ENCODE measurements at places on chromosomes 16 and 17.

GRCh38 chr16:59411961-59412841 is 678.1 kb upstream of the GOT2 start:
- no peak for DNase-seq

- no peak for DNase-seq
Measured at GRCh38 chr16:55948230-55948629, 73.1 kb upstream of the CES5A start.

DNA sequence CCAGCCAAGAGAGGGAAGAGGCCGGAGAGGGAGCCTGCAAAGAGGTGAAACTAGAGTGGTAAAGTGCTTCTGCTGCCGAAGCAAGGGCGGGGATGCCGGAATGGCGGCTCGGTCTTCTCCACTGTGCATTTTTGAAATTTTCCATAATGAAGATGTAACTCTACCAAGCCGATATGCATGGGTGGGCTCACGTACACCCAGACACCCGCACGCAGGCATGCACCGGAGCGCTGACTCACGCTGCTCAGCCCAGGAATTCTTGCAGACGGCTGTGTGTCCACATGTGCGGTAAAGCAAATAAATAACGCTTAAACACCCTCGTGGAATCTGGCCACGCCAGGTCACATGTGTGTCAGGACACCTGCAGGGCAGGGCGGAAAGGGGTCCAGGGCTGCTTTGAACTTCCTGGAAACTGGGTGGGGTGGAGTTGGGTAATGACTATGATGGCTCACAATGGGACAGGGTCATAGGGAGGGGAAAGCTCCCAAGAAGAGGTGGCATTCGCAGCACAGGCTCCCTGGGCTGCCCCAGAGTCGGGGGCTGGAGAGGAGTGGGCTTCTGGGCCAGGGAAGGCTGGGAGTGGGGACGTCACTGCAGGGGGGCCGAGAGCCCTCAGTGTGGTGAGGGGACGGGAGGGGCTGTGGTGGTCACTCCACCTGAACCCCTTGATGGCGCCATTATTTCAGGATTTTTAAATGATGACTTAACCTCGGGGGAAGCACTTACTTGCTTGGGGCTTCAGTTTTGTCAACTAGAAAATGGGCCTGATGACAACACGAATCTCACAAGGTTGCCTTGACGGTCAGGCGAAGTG is 265.5 kb downstream of the PARN start:
- DNase-seq = no peak

DNA sequence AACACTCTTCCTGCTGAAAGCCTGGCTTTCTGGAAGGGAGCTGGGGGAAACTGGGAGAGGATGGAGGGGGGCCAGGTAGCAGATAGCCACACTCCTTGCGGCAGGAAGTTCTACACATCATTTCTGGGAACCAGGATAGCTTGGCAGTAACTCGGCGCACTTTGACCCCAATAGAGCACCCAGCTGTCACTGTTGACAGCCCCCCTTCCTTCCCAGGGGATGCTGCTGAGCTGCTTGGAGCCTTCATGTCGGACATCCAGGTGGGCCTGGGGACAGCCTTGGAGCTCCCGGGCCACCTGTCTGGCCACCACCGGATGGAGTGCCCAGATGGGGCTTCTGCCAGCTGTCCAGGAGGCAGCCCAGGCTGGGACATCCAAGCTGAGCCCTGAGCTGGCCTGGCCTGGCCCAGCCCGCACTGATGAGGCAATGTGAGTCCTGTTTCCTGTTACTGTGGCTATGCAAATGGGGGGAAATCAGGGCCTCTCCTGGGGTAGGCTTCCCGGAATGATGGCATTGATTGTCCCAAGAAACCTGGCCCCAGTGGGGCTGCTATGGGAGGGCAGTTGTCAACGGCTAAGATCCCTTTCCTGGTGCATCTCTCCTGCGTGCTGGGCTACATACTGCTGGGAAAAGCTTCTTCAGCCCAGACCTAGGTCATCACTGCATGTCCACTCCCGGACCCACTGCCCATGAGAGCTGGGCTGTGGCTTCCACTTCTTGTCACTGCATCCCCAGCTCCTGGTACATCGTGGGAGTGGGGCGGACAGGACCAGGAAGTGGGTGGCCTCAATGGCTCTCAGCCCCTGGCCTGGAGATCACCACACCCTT is 50.0 kb downstream of the SOCS1 start:
- DNase-seq = no peak

DNA sequence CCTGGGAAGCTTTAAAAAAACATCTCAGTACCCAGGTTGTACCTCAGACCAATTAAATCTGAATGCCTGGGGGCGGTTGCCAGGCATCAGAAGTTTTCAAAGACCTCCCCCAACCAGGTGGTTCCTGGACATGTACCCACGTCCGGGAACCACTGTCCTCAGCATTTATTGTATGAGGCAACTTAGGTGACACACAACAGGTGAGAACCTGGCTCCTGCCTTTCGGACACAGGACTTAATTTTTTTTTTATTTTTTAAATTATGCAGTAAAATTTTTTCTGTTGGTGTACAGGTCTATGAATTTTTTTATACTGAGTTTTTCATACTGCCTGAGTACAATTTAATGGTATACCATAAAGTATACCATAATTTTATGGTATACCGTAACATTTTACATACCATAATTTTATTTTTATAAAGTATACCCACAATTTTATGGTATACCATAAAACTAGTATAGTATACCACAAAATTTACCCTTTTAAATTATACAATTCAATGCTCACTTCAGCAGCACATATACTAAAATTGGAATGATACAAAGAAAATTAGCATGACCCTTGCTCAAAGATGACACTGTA is 38.7 kb upstream of the DHX8 start:
- DNase-seq = no peak

- no peak for DNase-seq
Measured at GRCh38 chr17:14212401-14212800, 24.3 kb downstream of the CDRT15 start.

GRCh38 chr16:57419506-57419905 is 14.9 kb downstream of the CCL17 start:
- DNase-seq = no peak
